ENCODE measurements at places on chromosomes 4 and X. TPM values are rescaled to one million over a fixed set of nuclear protein-coding genes. Genes with fewer than 3 reads are reported as not detected.

Gene GABRB1
- total RNA-seq = not detected

Gene KCNE5
- total RNA-seq = 0.47 TPM

Gene NHSL2
- total RNA-seq = 30.8 TPM

Gene SHROOM3
- total RNA-seq = not detected

Gene GABRG1
- not detected for total RNA-seq

- no peak for DNase-seq
Observed at GRCh38 chrX:77277911-77278310, 169.3 kb upstream of the FGF16 start.

- no peak for DNase-seq
Observed at GRCh38 chrX:108285918-108286317, 152.3 kb downstream of the COL4A6 start.

DNA sequence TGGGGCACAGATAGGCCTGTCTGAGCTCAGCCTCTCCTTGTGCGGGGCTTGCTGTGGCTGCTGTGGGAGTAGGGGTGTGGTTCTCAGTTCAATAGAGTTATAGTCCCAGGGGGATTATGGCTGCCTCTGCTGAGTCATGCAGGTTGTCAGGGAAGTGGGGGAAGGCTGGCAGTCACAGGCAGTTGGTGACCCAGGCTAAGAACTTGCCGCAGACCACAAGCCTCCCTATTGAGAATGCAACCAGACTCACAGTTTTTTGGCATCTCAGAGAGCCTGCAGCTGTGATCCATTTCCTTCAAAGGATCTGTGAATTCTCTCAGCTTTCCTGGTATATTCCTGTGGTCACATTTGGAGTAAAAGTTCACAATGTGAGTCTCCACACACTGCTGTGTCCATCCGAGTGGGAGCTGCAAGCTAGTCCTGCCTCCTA, 364.9 kb downstream of the ZNF674 start:
- DNase-seq = no peak

- no peak for DNase-seq
Observed at GRCh38 chr4:7210824-7211223, 18.5 kb downstream of the SORCS2 start.

DNA sequence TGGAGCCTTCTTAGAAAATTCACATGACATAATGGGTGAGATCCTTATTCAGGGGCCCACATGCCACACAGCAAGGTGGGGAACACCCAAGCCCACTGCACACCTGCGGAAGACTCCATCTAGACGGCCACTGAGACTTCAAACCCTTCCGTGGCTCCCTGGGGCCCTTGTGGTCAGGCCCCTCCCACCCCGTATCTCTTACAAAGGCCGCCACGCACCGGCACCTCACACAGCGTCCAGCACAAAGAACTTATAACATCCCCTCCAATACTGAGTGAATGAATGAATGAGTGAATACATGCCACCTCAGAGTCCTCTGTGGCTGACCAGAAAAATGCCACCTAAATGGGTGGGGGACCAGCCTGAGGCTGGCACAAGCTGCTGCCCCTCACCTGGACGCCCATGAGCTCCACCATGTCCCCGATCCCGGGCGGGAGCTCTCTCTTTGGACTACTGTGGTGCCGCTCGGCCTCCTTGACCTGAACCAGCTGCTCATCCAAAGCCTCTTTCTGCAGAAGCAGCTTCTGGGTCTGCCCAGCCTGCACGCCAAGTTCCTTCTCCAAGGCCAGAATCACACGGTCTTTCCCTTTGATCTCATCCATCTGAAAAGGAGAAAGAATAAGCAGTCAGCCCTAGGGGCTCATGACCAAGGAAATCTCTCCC, 66.9 kb upstream of the C4orf50 start:
- DNase-seq = no peak

DNA sequence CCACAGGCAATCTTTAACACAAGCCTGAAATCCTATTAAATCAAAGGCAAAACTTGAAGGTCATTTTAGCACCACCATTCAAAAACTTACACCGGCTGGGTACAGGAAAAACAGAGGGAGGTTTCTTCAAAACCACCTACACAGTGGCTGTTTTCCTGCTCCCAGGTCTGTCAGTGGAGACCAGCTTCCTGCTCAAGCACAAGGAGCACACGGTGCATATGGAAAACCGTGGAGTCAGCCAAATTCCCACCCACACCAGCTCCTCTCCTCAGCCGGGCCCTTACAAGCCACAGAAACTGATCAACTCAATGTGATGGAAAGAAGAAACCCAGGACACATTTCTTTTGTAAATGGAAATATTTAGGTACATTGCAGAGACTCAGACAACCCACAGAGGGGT, 14.3 kb upstream of the FAM241A start:
- DNase-seq = no peak

DNA sequence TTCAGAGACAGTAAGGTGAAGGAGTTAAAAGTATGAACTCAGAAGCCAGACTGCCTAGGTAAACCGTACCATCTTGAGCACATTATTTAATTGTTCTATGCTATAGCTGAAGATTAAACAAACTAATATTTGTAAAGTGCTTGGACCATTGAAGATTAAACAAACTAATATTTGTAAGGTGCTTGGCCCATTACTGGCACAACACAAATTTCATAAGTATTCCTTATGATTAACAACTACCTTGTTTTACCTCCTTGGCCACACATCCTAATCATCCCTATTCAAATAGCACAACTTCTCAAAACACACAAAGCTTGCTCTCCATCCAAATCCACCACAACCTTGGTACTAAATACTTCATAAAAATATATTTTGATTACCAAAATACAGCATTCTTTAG, 137.0 kb downstream of the PPP3CA start:
- no peak for DNase-seq

DNA sequence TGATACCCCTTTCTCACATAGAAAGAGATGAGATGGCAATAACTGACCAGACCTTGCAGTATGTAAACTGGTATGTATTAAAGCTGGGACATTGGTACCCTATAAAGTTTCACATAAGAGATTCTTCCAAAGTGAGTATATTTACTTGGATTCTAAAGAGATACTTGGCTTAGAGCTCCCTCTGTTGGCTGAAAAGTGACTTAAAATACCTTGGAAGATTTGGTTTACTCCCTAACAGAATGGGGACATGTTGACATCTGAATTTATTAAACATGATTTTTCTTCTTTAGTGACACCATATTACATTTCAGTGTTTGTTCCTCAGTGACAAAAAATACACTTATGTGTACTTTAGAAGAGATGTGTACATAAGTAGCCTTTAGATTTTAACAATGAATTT, 47.9 kb upstream of the RGN start:
- DNase-seq = peak; percentile 64

- no peak for DNase-seq
Observed at GRCh38 chr4:40687676-40688389, 58.2 kb upstream of the RBM47 start.

DNA sequence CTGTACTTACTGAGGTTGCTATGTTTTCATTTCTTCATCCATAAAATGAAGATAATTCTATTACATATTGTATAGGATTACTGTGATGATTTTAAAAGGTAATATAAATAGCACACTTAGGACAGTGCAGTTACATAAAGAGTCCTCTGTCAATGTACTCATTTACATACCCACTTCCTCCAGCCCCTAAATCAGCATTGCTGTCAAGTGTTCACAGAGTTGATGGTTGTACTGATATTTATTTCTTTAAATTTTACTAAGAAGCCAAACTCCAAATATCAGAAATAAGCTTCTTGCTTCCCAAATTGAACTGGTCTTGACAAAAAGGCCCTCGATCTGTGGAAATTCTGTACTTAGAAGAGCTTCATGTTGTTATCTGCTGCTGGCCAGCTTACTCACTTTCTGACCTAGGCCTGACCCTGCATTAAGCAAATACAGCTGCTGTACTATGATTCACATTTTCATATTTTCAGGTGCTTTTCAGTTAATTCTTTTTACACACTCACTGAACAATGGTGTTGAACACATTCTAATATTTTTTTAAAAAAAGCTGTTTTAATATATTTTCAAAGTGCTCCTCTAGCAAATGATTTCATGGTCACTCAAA, 259.6 kb downstream of the UNC5C start:
- no peak for DNase-seq

DNA sequence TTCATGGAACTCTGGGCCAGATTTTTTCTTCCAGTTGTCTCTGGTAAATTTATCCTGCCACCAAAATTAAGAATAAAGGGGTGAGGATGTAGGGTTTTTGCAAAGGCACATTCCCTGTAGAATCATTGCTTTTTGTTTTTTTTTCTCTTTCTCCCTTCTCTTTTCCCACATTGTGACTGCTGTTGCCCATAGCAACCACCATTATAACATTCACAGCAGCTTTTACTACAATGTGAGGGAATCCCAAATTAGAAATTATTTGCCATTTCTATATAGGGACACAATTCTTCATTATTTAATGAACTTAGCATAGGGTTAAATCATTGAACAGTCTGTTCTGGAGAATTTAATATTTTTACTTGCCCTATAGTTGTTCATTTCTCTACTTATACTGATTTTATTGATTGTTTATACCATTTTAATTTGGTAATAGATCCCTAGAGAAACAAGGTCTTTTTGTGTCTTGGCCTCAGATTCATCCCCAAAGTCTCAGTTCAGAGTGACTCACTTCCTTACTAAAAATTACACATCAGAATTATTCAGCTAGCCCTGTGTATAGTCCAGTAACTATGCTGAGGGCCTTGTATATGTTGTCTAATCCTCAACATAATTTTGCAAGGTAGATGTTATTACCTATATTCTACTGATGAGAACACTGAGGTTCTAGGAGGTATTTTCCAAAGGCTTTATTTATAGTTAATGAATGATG, 80.8 kb upstream of the ANK2 start:
- DNase-seq = no peak

DNA sequence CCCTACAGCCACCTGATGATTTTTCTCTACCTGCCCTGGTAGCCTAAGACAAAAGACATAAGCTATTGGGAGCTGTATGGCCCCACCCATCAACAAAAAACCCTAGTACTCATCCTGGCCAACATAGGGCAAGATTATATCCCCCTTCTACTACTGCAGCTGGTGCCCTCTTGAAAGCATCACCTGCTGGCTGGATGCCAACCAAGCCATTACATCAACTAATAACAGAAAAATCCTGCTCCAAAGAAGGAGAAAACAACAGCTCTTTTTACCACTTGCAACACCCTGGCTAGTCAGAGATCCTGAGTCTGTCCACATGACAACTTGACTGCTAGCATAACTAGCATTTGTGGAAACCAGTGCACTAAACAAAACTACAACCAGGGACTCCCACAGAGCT, 43.6 kb upstream of the UPRT start:
- no peak for DNase-seq

DNA sequence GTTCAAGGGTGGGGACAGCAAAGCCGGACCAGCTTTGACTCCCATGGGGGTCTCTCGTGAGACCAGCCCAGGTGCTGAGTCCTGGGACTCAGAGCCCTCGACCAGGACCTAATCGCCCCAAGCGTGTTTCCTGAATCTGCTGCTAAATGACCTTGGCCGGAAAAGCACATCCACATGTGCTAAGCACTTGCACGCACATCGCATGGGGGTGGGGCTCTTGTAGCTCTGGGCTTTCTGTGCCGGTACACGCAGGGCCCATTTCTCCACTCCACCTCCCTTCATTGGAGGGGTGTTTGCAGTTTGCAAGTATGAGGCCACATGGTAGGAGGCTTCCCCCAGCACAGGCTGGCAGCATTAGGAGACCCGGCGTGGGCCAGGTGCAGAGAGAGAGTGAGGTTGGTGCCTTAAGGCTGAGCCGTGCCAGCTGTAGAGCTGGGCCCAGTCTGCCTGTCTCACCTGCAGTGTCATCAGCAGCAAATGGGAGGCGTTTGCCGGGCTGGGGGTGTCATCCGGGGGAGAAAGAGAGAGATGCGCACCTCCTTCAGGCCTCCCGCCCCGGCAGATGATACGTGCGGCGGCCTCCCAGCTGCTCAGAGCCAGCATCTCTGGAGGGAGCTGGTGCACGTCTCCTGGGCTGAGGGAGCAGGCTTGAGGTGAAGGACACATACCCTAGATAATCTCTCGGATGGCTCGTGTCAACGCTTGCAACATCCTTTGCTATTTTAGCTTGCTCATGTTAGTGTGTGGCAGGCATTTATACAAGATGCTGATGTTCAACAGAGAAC, 45.2 kb upstream of the CLCN4 start:
- DNase-seq = peak; percentile 81

GRCh38 chr4:20926529-20926928, 226.3 kb downstream of the PACRGL start:
- DNase-seq = no peak

- DNase-seq = no peak
Observed at GRCh38 chr4:170231377-170231776, 141.6 kb upstream of the AADAT start.

Data from natural killer cell (primary cell).